ENCODE measurements at places on chromosomes 7 and 10.

GRCh38 chr7:956031-956430 lies 1.6 kb upstream of the ADAP1 start:
- DNase-seq, result no peak

- DNase-seq, result no peak
Measured at GRCh38 chr10:74548676-74549075, 277.7 kb upstream of the KAT6B start.

GRCh38 chr7:132417103-132417906 lies 159.0 kb downstream of the PLXNA4 start:
- no peak for DNase-seq

DNA sequence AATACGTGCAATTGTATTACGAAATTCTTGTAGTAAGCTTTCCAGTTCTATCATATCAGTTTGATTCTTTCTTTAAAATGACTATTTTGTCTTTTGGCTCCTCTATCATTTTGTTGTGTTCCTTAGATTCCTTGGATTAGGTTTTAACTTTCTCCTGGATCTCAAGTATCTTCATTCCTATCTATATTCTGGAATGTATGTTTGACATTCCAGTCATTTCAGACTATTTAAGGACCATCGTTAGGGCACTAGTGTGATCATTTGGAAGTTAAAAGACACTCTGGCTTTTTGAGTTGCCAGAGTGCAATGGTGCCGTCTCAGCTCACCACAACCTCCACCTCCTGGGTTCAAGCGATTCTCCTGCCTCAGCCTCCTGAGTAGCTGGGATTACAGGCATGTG lies 45.7 kb upstream of the SFTPD start:
- DNase-seq, result no peak

DNA sequence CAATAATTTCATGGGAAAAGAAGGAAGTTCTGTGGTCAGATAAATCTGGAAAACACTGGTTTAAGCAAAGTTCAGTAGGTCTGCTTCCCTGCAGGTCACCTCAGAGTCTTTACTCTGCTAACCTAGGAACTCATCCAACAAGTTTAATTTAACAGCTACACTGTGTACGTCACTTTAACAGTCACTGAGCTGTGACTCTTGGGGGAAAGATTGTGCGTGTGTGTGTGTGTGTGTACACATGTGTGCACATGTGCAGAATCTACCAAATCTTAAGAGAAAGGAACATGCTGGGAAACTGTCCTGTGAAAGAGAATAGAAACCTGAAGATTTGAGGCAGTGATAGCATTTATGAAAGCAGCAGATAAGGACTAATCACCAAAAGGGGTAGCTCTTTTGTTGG lies 62.6 kb downstream of the IKZF1 start:
- DNase-seq, result no peak

DNA sequence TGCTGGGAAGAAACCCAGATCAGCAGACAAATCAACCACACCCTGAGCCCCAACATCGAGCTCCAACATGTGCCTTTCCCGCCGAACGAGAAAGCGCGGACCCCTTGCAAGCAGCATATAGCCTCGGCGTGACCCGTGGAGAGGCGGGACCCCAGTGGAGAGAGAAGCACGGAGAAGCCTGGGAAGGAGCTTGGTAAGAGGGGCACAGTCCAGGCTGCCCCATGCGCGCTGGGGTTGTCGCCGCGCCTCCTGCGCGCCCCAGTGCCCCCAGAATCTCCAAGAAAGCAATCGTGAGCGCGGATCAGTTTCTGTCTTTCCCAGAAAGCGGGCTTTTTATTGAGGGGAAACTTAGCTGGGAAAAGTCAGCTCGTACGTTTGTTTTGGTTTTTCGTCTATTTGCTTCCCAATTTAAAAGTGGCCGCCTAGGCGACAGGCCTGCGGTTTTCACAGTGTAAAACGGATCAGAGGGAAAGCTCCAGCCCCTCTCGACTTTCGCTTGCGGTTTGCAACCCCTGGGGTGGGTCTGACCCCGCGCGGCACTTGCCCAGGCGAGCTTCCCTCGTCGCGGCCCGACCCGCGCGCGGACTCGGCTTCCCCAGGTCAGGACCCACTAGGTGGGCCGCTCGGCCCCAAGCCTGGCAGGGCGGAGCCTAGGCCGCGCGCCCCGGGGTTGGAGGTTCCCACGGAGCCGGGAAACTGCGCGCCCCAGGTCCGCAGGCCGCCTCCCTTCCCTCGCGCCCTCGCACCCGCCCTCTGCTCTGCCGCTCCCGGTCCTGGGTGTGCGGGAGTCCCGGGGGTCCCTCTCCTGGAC lies 31.1 kb downstream of the SKIDA1 start:
- no peak for DNase-seq

DNA sequence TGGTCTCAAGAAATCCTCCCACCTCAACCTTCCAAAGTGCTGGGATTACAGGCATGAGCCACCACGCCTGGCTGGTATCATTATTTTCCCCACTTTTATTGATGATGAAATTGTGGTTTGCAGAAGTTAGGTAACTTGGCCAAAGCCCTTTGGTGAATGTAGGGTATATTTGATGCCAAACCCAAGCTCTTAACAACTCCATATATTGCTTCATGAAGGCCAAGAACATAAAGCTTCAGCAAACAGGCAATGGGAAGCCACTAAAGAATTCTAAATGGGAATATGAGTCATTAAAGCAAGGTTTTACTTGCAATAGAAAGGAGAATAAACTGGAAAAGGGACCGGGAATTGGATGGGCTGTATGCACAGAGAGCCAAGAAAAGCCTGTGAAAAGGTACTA lies 142.7 kb downstream of the KMT2E start:
- no peak for DNase-seq

GRCh38 chr7:85620936-85621685 lies 434.3 kb upstream of the SEMA3D start:
- DNase-seq, result no peak

GRCh38 chr7:142001163-142001874 lies 5.6 kb downstream of the MGAM start:
- no peak for DNase-seq

DNA sequence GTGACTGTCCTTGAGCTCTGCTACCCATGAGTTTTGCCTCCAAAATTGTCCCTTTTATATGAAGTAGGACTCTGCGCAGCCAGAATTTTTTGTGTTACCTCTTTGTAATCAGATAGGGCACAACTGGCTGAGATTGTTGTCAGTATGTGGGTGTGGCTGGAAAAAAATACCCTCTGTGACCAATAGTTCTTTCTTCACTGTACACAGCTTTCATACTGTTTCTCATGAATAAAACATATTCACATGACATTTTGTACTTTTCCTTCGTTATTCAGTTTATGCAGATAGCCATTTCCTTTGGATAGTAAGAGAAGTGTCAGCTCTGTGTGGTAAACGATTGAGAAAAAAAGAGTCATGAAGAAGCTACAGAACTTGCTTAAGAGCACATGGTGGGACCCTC lies 49.6 kb upstream of the WNT8B start:
- DNase-seq, result no peak

GRCh38 chr7:17071866-17072265 lies 190.1 kb upstream of the AGR3 start:
- DNase-seq, result no peak

GRCh38 chr7:75711656-75712514 lies 26.9 kb downstream of the HIP1 start:
- DNase-seq, result no peak

DNA sequence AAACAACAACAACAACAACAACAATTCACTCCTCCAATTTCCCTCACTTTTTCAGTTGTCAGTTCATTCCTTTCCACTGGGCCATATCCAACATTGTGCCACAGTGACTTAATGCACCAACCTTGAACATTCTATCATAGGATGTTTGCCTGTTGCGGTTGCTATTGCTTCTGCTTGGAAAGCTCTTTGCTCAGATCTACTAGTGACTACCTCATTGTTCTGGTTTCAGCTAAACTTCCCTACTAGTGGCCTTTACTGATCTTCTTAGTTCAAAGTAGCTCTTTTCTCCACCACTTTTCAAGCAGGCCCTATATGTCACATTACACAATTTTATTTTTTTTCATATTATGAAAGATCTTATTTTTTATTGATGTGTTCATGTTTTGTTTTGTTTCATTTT lies 9.8 kb upstream of the STEAP4 start:
- no peak for DNase-seq

DNA sequence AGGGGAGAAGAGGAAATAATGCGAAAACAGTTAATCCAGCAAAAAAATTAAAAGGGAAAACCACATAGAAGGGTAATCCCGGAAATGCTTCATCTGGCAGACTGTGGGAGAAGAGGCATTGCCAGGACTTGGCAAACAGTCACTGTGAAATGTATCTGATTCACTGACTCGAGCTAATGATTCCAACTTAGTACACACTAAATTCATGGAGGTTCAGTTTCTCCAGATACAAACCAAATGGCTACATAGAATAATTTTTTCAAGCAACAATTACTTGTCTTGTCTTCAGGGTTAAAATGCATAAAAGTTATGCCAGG lies 36.4 kb downstream of the GDI2 start:
- DNase-seq, result no peak

DNA sequence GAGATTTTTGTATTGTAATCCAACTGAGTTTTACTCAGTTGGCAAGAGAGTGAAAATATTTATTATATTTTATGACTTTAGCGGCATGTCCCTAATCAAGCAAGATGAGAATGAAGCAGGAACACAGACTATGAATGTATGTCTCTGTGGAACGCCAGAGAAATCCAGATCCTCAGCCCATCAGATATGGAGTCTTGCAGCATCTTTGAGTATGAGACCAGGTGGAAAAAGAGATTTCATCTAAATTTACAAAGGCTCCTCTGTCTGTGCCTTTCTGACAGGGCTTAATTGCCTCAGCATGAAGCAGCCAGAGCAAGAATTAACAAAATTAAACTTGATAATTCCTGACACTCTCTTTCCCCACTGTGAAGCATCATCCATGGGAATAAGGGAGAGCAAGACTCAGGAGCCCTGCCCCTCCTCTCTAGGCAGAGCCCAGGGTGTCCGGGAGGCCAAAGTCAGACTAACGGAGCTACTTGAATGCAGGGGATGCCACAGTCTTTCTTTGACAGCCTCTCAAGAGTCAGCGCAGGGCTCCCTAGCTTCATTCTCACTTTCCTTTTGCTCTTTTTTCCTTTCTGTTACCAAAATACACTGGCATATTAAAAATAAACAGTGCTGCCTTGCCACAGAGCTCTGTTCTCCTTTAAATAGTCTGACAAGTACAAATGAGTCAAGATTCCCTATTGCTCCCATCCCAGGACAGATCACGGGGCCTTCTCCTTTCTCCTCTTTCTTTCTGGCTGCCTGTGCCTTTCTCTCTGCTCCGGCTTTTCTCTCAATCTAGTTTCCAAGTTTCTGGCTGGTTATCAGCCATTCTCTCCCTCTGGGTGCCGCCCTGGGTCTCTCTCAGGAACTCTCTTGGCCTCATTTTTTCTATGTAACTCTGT lies 132.2 kb upstream of the INHBA start:
- DNase-seq, result no peak

GRCh38 chr10:44723619-44724325 lies 187.4 kb upstream of the TMEM72 start:
- DNase-seq, result no peak

GRCh38 chr7:45609180-45609579 lies 35.0 kb downstream of the ADCY1 start:
- no peak for DNase-seq

- DNase-seq, result no peak
Measured at GRCh38 chr7:1559626-1560590, 3.9 kb upstream of the TMEM184A start.

- DNase-seq, result no peak
Measured at GRCh38 chr7:108415821-108416536, 40.3 kb downstream of the NRCAM start.

DNA sequence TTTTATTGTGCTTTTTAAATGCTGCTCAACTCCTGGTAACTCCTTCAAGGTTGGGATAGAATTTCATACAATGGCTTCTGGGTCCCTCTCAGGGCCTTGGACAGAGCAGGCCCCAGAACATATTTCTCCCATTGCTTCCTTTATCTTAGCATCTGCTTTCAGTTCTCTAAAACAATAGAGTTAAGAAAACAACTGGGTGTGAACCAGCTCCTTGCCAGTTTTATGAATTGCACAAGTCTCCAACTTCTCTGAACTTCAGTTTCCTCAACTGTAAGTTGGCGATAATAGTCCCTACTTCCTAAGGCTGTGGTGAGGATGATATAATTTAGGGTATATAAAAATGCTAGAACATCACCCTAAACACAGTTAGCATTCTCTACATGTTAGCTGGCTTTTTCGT lies 77.0 kb upstream of the INHBA start:
- DNase-seq, result no peak

- no peak for DNase-seq
Measured at GRCh38 chr10:75654171-75654771, 222.8 kb downstream of the LRMDA start.

- DNase-seq, result no peak
Measured at GRCh38 chr10:65320236-65321026, 1605.4 kb upstream of the LRRTM3 start.

DNA sequence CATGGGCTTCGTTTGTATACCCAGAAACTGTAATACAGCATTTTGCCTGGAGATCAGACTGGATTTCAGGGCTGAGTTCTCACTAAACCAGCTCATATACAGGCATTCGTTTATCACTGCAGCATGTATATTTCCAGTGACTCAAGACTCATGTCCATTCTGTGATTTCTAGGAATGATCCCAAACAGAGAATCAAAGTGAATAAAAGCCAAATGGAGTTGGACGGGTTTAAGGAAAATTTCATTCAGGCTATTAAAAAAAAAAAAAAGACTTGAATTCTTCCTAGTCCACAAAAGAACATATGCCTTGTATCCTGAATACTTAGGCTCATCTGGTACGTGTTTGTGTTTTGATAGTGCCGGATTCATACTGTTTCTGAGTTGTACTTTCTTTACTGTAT lies 46.8 kb downstream of the TET1 start:
- no peak for DNase-seq

DNA sequence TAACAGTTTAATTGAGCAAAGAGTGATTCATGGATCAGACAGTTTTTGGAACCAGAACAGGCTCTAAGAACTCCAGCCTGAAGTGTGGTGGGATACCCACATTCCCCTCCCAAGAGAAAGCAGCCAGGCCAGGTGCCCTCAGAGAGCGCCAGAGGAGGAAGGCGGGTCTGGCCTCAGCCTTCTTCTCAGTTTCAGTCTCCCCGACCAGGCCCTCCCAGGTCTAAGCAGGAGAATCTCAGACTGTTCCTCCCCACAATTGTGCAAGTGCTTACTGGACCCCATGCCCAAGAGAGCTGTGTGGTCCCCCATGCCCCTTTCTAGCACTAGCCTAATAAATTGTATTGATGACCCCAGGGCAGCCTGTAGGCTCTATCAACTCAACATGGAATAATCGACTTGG lies 25.6 kb downstream of the PPIF start:
- DNase-seq, result no peak

- DNase-seq, result no peak
Measured at GRCh38 chr7:99020413-99020715, 123.5 kb downstream of the SMURF1 start.

Data from activated CD8-positive, alpha-beta memory T cell treated with anti-CD3 and anti-CD28 coated beads for 48 hours (primary cell).